ENCODE measurements at places on chromosomes 7 and 10.

- DNase-seq: peak; percentile 28
These were observed 23.8 kb downstream of the DHX32 start for GRCh38 chr10:125857185-125857760.

DNA sequence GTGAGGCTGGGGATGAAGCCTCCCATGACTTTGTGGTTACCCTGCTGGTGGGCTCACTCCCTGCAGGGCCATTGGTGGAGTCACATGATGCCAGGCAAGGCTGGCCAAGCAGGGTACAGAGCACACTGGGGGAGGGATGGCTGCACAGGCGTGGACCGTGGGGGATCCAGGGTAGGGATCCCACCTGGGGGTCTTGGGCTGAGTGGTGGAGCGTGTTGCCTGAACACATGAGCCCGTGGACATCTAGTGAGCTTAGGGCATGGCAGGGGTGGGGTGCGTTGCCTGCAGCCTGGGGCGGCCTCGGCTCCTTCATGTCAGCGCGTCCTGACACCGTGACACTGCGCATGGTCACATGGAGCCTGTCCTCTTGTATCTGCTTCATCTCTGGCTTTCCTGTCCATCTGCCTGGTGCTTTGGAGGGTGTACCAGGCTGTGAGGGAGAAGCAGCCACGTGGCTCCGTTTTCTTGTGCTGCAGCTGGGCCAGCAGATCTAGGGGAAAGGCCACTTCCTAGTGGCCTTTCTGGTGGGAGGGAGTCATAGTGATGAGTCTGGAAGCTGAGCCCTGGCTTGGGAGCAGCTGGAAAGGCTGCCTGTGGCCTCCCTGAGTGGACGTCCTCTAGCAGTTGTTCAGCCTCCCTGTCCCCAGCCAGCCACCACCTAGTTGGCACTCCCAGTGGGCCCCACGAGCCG is 96.2 kb downstream of the LHPP start:
- no peak for DNase-seq

GRCh38 chr7:135790371-135790977 is 41.9 kb upstream of the FAM180A start:
- no peak for DNase-seq

- no peak for DNase-seq
These were observed 619.6 kb upstream of the AUTS2 start for GRCh38 chr7:68978710-68979109.

DNA sequence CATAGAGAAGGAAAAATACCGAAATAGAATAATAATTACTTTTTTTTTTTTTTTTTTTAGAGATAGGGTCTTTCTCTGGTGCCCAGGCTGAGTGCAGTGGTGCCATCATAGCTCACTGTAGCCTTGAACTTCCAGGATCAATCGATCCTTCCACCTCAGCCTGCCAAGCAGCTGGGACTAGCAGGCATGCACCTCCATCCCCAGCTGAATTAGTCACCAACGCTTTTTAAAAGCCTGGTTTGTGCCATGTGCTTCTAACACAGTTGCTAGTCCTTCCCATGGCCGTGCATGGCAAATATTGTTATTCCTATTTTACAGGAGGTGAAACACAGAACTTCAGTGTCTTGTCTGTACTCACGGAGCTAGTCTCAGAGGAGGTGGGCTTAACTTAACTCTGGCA is 23.2 kb downstream of the LYZL2 start:
- DNase-seq: no peak

- DNase-seq: no peak
These were observed 673 bp downstream of the OPN1SW start for GRCh38 chr7:128774921-128775320.

DNA sequence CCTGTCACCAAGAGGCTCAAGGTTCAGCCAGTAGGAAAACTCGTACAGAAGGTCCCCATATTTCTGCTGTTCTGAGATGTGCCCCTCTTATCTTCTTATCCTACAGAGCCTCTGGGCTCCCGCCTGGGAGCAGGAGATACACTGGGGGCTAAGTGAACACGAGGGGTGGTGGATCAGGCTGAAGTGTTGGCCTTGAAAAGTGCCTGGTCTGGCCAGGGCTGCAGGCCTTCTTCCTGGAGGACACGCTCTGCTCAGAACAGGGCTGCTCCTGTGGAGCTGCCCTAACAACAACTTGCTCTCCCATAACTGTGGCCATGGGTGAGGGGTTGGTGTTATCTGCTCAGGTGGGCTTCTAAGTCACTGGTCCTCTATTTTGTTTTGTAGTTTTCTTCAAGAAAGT is 33.7 kb downstream of the C10orf120 start:
- no peak for DNase-seq

GRCh38 chr7:13742811-13743210 is 246.7 kb downstream of the ETV1 start:
- peak; percentile 57 for DNase-seq

DNA sequence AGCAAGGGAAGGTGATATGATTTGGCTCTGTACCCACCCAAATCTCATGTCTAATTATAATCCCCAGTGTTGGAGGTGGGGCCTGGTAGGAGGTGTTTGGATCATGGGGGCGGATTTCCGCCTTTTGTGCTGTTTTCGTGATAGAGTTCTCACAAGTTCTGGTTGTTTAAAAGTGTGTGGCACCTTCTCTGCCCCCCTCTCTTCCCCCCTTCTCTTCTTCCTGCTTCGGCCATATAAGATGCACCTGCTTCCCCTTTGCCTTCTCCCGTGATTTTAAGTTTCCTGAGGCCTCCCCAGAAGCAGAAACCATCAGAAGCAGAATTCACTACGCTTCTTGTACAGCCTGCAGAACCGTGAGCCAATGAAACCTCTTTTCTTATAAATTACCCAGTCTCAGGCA is 21.1 kb downstream of the BTRC start:
- no peak for DNase-seq

DNA sequence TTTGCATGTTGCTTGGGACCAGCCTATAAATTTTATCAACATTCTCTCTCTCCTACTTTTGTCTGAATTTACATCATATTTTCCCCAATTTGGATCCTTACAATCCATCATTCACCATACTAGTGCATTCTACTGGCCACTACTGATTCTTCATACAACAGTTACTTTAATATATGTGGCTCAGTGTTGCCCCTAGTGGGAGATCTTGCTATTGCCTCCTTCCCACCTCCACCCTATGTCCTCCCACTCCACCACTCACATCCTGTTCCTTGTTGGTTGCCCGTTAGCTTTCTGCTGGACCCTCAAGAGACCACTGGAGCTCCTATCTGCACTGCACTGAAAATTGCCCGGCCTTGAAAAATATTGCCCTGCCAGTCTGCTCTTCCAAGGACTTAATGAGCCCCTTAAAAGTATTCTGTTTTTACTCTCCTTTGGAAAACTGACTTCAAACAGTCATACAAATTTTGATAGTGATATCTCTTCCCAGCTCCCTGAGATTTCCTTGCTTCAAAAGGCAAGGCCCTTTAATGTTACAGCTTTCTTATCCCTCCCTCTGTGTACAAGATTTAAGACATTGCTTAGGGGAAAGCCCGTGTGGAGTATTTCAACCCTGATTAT is 243.2 kb upstream of the TMEM229A start:
- DNase-seq: peak; percentile 11

DNA sequence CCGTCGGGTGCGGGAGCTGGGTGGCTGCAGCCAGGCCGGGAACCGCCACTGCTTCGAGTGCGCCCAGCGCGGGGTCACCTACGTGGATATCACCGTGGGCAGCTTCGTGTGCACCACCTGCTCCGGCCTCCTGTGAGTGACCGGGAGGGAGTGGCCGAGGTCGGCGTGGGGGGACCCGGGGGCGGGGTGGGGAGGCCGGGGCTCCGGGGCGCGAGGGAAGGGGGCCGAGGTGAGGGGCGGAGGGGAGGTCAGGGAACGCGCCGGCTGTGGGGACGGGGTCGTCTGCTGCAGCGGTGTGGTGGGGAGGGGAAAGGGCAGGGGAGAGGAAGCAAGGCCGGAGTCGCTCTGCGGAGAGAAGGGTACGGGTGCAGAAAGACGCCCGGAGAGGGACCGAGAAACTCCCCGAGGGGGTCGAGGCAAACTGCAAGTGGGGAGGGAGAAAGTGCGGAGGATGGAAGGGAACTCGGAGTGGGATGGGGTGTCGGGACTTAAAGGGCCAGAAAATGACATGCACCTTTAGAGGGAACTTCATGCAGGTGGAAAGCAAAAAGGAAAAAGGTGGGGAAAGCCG is 518 bp downstream of the AGFG2 start:
- DNase-seq: no peak

DNA sequence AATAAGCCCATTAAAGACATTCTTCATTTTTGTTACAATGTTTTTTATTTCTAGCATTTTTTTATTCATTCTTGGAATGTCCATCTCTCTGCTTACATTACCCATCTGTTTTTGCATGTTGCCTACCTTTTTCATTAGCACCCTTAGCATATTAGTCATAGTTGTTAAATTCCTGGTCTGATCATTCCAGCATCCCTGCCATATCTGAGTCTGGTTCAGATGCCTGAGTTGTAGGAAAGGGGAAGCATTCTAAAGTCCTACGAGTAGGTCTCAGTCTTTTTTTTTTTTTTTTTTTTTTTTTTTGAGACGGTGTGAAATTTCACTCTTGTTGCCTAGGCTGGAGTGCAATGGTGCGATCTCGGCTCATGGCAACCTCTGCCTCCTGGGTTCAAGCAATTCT is 19.7 kb upstream of the NRF1 start:
- DNase-seq: no peak

- DNase-seq: peak; percentile 16
These were observed 352.1 kb downstream of the FRMD4A start for GRCh38 chr10:13978533-13979115.

- no peak for DNase-seq
These were observed 287.8 kb upstream of the IGFBP3 start for GRCh38 chr7:46208635-46209525.

DNA sequence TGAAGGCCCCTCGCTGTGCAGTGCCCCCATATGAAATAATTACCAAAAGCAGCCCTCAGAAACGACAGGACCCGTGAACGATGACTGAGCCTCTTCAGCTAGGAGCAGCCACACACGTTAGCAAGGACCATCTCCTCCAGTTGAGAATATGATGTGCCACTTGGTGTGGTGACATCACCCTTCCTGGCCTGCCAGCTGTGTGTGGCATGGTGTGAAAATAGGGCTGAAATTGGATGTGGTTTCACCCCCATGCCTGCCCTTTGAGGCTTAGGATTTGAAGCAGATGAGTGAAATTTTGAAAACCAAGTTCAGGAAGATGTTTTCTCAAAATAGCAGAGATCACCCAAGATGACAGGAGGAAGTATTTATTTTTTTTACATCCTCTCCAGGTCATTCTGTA is 49.1 kb upstream of the BTBD16 start:
- no peak for DNase-seq

GRCh38 chr10:61390851-61391250 is 62.3 kb downstream of the TMEM26 start:
- DNase-seq: no peak

DNA sequence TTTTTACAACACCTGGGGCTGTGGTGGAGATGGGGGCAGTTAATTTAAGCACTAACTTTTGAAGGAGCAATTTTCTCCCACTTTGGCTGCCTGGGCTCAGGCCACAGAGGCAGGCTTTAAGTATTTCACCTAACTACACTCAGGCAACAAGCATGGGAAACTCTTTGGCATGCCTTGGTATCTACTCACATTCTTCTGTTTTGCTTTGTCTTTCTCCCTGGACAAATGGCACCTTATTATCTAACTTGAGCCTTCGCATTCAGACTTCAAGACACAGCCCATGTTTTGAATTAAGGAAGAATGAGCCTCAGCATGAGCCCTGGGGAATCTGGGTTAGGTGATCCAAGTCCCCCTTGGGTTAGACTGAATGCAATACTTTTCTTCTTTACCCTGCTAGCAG is 31.8 kb upstream of the BMPER start:
- no peak for DNase-seq

GRCh38 chr7:75756206-75756990 is 15.6 kb downstream of the CCL26 start:
- no peak for DNase-seq

DNA sequence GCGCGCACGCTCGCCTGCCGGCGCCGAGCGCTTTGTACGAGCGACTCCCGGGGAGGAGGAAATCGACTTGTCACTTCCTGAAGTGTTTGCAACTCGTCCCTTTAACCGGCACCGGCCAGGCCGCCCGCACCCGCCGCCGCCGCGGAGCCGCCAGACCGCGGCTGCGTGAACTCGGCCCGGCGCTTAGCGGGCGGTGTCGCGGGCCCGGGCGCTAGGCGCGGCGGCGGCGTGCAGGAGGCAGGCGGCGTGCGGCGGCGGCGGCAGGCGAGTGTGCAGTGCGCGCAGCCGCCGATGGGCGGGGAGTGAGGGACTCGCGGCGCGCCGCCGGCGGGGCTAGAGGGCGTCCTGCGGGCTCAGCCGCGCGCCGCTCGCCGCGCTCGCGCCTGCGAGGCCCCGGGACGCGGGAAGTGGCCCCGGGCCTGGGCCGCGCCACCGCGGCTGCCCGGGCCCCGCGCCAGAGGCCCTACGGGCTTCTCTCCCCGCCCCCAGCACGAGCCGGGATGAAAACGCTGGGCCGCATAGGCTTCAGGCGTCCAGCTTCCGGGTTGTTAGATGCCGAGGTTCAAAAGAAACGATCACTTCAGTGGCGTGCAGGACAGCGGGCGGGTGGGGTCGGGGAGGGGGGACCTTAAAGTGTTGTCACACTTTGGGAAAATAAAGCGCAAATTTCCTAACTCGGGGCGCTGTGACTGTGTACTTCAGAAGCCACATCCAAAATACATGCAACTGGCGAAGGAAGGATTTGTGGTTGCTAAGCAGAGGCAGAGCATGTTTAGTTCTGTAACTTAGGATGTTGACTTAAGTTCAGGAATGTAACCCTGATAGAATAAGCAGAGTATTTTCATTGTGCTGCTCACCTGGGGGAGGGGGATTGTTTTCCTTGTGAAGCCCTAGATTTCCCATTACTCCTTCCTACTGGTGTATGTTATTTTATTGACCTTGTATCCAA is at the start of gene FAM53B:
Gene FAM53B, minus strand, starts transcription at position 277 of the 949 bp plus-strand sequence. CDS start 37,665 bp downstream, outside the sequence.
- DNase-seq: peak; percentile 93

DNA sequence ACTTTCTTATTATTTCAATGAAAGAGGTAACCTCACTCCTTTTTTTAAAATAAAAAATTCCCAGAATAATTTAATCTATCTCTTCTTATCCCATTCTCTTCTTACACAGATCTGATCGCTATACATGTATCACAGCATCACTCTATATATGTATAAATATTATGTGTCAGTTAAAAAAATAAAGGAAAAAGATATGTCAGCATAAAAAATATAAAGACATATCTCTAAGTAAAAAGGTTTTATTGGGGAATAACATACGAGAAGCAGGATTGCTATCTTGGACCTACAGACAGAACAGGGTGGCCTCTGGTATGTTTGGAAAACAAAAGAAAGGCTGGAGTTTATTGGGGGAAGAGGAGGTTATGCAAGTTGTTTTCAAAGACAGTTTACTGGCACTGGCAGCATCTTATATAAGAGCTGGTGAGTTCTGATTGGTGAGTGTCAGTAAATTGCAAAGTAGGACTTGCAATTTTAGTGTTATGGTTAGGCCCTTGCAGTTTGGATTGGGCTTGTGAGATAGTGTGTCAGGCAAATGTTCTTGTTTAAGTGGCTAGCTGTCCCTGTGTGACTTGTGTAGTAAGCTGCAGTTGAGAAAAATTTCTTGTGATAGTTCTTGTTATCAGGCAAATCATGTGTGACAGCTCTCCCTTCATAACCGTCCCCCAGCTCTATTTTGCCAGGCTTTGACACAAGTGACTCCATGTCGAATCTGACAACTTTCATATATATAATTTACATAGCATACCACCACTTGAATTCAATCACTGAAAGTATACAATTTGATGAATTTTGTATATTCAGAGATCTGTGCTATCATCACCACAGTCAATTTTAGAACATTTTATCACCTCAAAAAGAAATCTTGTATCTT is 118.2 kb downstream of the HBP1 start:
- DNase-seq: peak; percentile 5

Measured in renal cortical epithelial cell (primary cell).